Brain (organoid and tissue), 16 donors: ENCODE measurements at places on chromosomes 3 and 15.

DNA sequence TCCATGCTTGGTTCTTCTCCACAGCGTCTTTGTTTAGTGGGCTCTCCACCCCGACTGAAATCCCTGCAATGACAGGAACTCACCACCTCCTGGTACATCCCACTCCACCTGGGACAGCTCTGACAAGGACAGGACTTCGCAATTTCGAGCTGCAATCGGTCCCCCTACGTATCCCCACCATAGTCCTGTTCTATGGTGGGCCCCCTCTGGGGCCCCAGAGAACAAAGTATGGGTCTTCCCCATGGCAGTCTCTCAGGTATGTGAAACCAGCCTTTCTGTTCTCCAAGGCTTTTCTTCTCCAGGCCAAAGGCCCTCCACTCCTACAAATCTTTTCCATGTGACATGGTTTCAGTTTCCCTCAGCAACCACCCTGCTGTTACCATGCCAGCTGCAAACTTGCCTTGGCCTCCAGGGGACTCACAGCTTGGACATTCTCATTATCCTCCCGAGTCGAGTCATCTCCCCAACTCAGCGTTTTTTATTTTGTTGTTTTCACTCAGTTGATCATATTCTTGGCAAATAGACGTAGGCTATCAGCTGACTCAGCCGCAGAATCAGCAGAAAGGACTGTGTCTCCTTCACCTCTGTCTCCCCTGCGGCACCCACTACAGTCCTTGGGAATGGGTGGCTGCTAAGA lies 233.3 kb downstream of the OPA1 start:
- peak; percentile 37 for DNase-seq

DNA sequence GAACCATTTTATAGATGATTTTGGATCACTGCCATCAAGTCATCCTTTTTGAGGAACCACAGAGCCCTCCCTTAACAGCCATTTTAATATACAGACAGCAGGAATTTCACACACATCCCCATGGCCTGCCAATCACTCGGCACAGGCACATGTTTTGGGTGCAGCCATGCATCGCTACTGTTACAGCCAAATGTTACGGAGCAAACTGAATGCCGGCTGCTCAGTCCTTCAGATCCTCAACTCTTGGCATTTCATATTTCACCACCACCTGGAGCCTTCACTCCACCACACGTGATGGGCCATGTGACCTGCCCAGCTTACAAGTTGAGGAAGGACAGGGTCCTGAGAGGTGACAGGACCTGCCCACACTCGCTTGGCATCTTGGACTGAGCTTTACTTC lies 90.8 kb downstream of the OXNAD1 start:
- DNase-seq: no peak

DNA sequence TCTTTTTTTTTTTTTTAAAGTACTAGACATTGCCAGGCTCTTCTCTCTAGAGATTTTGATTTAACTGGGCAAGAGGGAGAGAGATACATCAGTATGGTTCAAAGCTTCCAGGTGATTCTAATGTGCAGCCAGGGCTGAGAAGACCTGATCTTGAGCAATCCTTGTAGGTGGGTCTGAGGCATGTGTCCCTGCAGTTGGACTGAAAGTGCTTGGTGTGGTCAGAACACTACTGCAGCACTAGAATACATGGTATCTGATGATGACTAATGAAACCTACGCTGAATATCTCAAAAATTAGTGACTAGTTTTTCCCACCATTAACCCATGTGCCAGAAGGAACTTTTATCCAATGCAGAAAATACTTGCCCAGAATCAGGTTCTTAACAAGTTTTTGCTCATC lies 34.4 kb upstream of the MYO5C start:
- DNase-seq: no peak

DNA sequence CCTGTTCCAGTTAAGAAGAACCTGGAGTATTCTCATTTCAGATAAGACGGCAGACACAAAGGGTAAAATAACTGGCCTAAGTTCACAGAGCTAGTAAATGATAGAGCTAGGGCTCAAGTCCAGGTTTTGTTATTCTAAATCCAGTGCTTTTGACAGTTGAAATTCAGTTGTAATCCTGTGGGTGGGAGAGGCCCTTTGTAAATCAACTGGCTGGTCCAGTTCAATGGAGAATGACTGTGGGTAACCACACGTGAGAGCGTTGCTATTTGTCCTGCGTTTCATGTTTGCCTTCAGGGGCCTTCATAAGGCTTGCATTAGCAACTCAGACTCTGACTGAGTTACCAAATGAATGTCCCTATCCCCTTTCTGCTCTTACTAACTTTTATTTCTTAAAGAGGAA lies 24.2 kb upstream of the CD96 start:
- peak; percentile 19 for DNase-seq

- no peak for DNase-seq
Measured at GRCh38 chr3:187922704-187923416, 177.6 kb upstream of the BCL6 start.

- DNase-seq: peak; percentile 42
Measured at GRCh38 chr3:195907934-195908693, at the start of gene TNK2. TSS of gene TNK2 (minus strand) at chr3:195908551. CDS start at chr3:195888588, 19,963 bp downstream.

DNA sequence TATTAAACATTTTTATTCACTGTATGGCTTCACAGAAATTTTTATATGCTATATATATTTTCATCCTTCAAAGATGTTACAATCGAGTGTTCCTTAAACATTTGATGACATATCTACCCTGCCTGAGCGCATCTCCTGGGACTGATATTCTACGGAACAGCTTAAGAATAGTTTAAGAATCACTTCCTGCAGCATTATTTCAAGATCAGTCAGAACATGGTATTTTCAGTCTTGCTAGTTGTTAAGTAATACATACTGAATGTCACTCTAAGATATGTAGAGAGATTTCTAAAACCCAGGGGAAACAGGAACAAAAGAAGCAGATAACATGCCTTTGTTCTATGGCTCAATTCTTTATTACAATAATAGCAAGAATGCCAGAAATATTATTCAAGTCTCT lies 8.7 kb downstream of the COL8A1 start:
- DNase-seq: no peak

DNA sequence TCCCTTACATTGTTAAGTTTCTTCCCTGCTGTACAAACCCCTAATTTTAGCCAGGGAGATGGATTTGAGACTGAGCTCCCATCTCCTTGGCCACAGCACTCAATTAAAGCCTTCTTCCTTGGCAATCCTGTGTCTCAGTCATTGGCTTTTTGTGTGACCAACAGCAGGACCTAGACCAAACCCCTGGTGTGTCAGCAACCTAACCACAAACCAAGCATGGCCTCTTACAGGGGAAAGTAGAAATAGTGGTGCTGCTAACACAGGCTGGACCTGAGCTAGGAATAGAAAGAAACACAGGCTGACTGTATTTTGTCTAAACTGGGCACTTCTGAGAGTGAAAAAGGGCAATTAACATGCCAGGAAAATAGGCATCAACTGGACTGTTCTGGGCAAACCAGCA lies 37.9 kb downstream of the PPCDC start:
- no peak for DNase-seq

- DNase-seq: no peak
Measured at GRCh38 chr3:130558366-130558765, 41.4 kb downstream of the COL6A6 start.

DNA sequence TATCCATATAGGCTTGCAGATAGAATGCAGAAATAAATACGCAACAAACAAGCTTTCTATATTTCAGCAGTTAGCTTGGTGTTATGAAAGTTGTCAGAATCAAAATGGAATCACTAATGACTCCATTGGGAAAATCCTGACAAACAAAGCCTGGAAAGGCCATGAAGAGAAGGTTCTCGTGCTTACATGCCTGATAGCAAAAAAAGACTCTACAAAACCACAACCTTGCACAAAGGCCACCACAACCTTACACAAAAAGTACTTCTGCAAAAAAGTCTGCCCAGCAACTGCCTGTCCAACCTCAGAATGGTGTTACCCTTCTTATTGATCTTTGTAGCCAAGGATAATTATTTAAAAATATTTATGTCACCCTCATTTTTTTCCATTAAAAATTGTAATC lies 14.4 kb upstream of the PLSCR1 start:
- DNase-seq: no peak

DNA sequence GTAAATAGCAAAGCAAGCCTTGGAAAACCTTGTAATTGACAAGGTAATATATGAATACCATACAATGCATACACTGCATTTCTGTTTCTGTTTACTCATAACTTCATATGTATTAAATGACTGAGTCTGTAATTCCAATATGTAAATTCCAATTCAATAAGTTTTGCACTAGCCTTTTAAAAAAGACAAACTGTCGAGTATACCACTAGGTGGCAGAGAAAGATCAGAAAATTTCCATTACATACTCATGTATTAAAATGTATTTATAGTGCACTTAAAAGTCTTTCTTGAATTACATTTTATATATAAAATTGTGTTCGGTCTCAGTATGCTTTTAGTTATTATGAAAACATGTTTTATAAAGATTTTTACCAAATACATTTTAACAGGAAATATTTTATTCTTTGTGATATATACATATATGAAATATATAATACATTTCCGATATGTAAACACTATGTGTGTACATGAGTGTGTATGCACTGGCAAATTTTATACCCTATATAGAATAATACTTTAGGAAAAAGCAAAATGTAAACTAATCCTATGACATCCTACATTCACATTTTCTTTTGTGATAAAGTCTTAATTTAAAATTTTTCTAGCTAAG lies 216.8 kb downstream of the VGLL3 start:
- peak; percentile 65 for DNase-seq

DNA sequence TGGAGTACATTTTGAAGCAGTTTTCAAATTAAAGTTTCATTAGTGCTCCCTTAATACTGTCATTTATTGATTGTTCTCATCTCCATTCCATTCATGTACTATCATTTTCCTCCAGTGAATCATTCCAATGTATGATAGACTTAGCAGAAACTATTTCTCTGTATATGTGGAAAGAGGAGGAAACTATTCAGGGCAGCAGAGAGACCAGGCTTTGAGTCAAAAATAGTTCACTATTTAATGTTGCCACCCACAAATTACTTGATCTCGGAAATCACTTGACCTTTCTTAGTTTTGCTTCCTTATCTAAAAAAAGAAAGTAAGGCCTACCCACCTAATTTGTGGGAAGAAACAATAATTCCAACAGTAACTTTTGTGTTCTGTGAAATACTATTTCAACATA lies 610.5 kb upstream of the ZNF385D start:
- no peak for DNase-seq

GRCh38 chr3:24338409-24339130 lies 156.1 kb downstream of the THRB start:
- DNase-seq: no peak

- no peak for DNase-seq
Measured at GRCh38 chr3:45779746-45780735, 16.3 kb downstream of the SLC6A20 start.

- DNase-seq: no peak
Measured at GRCh38 chr3:172538368-172539151, 15.3 kb upstream of the TNFSF10 start.

- peak; percentile 66 for DNase-seq
Measured at GRCh38 chr15:94075349-94075748, 156.0 kb upstream of the MCTP2 start.

- DNase-seq: peak; percentile 94
Measured at GRCh38 chr3:147418808-147419701, 9.9 kb downstream of the ZIC1 start.

- DNase-seq: peak; percentile 44
Measured at GRCh38 chr15:69410248-69410874, 3.8 kb upstream of the KIF23 start.

DNA sequence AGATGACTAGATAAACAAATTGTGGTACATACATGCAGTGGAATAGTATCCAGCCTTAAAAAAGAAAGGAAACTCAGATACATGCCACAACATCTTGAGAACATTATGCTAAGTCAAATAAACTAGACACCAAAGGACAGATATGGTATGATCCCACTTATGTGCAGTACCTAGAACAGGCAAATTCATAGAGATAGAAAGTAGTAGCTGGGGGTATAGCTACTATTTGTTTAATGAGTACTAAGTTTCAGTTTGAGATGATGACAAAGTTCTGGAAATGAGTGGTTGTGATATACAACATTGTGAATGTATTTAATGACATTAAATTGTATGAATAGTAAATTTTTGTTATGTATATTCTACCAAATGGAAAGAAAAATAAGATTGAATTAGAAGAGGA lies 477.2 kb upstream of the CFAP20DC start:
- no peak for DNase-seq

GRCh38 chr3:56118968-56119367 lies 349.3 kb downstream of the ERC2 start:
- no peak for DNase-seq

DNA sequence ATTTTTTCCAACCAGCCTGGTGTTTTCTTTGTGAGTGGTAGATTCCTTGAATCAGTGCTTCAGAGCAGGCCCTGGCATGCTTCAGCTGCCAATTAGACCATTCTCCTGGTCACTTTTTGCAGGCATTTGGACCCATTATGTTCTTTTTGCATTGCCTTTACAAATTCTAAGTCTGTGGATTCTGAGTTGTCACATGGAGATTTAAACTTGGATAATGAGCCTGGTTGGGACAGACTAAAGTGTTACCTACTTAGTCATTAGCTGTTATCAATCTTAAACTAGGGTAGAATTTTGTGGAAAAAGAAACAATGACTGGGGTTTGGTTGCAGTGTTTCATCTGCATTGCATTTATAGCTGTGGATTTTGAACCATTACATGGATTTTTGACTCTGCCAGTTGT lies 40.6 kb downstream of the ARHGEF26 start:
- peak; percentile 72 for DNase-seq

DNA sequence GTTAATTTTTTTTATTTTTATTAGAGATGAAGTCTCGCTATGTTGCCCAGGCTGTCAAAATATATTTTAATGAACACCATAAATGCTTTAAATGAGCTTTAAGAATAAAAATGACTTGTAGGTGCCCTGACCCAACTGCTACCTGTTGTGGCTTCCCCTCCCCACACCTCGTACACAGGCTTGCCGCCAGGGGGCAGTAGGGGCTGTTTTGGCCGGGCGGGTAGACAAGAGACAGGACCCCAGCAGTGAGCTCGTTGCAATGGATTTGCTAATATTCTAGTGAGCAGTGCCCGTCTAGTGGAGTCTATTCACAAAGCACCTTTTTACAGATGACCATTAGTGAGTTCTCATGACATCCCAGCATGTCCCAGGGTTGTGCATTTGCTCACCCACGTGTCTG lies 418.1 kb downstream of the OCA2 start:
- no peak for DNase-seq
